ENCODE measurements at places on chromosomes 4 and X. TPM values are rescaled to one million over a fixed set of nuclear protein-coding genes. Genes with fewer than 3 reads are reported as not detected.

CSAG2 gene
- not detected for total RNA-seq

ZCCHC13 gene
- not detected for total RNA-seq

EXOC1 gene
- 77.7 TPM for total RNA-seq

SMIM31 gene
- total RNA-seq: 0.11 TPM

F11 gene
- 0.44 TPM for total RNA-seq

ZNF711 gene
- 71.6 TPM for total RNA-seq

CENPVL3 gene
- total RNA-seq: 1.9 TPM

SYTL4 gene
- total RNA-seq: 32.8 TPM

GATA1 gene
- 0.44 TPM for total RNA-seq

STS gene
- total RNA-seq: 7.8 TPM

CYSLTR1 gene
- total RNA-seq: 5.2 TPM

SLC25A43 gene
- total RNA-seq: 7.0 TPM

AREG gene
- 0.49 TPM for total RNA-seq

CDS1 gene
- total RNA-seq: 9.1 TPM

HELT gene
- 1.0 TPM for total RNA-seq

C4orf50 gene
- 2.0 TPM for total RNA-seq

RTL5 gene
- 12.4 TPM for total RNA-seq

IL1RAPL1 gene
- 9.1 TPM for total RNA-seq

CCSER1 gene
- total RNA-seq: 85.6 TPM

SULT1B1 gene
- total RNA-seq: 2.5 TPM

NAA11 gene
- total RNA-seq: not detected

All from camera-type eye (tissue), 1 donor.